Effector CD4-positive, alpha-beta T cell (primary cell): ENCODE measurements at places on chromosomes 12 and 14.

DNA sequence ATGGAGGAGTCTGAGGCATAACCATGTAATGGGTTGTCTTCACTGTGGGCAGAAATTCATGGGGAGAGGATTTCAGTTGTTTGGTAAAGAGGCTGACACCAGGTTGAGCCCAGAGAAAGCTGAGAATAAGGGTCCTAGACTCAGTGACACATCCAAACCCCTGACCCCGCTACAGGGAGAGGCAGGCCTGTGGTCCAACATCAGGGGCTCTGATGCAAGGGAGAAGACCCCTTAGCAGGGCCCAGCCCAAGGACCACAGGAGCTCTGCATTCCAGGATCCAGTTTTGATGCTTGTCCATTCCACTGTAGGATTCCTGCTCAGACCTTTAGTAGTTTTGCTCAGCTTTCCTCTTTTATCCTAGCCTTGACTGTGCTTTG is 15.5 kb downstream of the GPR68 start:
- no peak for DNase-seq

GRCh38 chr12:19129122-19129485 is 429 bp upstream of the PLEKHA5 start:
- no peak for DNase-seq

DNA sequence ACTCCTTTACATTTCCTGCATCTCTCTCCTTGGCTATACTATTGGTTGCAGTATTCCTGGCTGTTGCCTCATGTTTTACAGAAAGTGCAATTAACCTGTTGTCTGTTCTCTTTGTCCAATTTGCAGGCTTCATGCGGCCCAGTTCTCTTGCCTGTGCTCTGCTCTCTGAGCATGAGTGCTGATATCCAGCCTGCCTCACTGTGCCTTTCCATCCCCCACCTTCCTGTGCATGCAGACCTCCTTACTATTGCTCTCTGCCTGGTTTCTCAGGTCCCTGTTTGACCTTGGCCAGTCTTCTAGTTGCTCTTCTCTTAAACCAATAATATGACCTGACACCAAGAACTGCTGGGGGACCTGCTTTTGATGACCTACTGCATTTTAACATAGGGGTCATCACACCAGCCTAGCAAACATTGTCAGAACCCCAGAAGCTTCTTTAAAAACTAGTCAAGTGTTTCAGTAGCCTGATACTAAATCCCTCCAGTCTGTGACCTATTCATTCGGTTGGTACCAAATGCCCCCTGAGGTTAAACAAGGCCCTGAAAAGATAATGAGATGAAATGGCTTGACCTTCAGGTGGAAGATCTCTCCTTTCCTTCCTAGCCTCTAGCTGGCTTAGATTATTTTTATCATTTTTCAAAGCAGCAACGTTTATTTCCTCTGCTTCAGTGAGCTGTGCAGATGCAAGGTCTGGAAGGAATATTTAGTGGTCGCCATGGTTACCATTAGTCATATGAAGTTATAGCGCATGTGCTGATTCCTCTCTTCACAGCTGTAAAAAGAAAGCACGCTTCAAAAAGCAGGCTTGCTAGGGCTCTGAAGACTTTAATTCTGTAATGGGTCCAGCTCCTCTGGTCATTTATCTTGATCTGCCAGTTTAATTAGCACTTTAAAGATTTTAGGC is 216.5 kb downstream of the PHLDA1 start:
- DNase-seq: peak; percentile 8

DNA sequence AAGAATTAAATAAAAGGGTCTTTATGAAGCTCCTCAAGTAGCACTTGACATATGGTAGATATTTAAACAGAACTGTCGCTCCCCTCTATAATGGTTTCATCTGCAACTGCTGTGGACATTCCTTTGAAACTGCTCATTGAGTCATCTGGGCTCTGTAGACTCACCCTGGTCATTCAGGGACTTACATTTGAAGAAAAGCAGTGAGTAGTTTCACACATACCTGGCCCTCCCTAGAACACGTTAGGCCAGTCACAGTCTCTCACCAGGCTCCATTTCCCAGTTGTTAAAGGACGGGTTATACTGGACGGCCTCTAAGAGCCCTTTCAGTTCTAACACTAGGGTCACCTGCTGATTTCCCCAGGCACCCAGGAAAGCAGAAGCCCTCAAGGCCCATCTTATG is 217.0 kb downstream of the BCL11B start:
- no peak for DNase-seq

DNA sequence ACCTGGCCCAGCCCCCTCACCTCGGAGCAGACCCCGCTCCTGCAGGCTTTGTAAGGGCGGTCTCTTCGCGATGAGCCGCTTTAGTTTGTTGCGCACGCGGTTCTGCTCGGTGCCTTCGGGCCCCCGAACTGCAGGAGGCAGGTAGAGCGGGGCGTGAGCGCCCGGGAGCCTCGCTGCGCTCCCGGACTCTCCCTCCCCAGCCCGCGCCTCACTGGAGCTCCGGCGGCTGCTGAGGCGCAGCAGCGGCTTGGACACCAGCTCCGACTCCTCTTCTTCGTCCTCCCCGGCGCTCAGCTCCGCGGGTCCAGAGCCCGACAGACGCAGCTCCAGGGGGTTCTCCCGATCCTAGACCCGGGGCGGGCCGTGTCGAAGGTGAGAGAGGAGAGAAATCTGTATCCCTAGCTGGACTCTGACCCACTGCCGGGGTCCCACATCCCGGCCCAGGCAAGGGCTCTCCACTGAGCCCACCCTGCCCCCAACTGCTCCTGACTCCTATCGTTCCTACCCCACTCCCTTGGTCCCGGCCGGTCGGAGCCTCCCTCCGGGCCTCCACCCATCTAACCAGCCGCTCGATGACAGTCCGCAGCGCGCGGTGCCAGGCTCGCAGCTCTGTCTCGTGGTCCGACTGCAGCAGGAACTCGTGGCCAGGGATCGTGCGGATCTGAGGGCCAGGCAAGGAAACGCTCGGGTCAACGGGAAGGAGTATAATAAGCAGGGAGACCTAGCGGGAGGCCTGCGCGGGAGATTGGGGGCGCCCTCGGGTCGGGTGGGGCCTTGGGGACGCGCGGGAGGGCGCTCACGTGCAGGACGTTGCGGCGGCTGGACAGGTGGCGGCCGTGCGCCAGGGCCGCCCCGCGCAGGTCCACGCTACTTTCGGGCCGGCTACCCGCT is 4.2 kb downstream of the ARHGAP9 start:
- no peak for DNase-seq

DNA sequence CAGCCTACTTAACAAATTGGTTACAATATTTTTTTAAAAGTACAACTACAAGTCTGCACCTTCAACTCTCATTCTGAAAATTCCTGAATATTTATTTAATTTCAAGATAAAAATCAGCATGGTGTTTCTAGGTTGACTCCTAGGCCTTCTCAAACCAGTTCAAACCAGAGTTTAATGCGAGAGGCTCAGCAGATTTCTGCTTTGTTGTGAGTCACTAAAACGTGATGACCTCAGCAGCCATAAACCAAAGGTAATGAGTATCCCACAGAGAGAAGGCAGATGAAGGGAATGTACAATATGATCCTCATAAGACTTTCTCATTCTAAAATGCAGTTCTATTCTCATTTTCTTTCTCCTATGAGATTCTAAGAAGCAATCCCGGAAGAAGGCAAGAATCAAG is 1.5 kb downstream of the PRDM4 start:
- DNase-seq: no peak
